NCI-H226 (cell line): ENCODE measurements at places on chromosomes 16 and 17.
A peak's percentile ranks its signal among the peaks of the same experiment; 100 is the strongest.

DNA sequence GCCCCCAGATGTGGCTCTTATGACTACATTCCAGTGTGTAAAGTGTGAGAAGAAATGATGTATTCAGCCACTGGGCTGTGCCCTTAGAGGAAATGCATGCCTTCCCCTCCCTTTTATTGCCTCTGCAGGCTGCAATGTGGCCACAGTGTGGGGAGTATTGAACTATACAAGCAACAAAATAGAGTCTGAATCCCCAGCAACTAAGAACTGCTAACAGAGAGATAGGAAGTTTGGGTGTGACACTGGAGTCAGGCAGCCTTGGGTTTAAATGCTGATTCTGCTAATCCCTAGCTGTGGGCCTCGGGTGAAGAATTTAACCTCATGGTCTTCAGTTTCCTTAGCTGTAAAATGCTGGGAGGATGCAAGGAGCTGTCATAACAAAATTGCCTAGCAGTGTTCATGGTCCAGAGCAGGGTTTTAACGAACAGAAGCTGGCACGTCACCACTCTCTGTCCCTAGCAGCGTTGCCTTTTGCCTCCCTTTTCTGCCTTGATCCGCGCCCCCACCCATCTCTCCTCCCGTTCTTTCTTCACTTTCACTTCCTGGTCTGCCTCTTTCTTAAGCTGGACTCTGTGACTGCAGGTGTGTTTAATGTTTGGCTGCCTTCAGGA lies 50.3 kb downstream of the KPNA2 start:
- no peak for DNase-seq

DNA sequence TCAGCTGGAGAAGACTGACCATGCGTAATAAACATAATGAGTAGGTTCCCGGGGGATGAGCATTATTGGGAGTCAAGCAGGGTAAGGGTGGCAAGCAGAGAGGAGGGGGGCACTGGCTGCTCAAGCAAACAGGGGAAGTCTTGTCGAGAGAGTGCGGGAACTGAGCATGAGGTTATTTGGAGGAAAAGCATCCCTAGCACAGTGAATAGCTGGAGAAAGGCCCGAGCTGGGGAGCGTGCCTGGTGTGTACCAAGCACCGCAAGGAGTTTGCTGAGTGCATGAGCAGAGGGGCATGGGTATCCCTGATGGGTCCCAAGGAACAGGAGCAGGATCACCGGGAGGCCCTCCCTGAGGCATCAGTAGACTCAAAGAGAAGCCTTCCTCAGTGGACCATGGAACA lies 17.2 kb downstream of the CYTH1 start:
- no peak for DNase-seq

DNA sequence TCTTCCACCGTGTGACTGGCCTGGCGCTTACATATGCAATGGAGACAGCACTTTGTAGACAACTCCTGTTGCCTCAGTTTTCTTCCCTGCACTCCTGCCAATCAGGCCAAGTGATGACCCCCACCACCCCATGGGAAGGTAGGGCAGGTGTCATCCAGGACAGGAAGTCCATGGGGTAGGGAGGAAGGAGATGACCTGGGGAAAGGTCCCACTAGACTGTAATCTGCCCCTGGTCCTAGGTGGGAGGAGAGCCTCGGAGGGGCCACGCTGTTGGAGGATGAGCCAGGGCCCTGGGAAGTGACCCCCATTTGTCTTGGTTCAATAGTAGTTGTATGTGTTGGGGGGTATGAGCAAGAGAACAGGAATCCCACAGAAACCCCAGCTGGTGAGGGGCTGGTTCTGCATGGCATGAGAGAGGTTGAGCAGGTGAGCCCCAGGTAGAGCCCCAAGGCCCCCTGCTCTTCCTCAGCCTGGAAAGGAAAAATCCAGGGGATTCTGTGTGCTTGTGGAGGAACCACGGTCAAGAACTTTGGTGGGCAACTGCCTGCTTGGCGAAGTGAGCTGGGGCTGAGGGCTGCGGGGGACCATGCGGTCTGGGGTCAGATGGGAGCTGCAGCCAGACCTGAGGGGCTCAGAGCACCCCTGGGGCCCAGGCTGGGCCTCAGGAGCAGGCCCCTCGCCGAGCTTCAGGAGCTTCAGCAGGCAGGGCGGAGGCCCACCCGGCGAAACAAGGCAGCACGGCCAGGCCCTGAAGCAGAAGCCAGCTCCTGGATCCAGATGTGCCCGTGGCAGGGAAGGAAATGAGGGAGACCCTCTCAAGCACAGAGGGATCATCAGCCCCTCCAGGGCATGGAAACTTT lies 50.7 kb downstream of the NT5M start:
- DNase-seq = no peak

- no peak for DNase-seq
Observed at GRCh38 chr17:27519550-27519949, 63.3 kb downstream of the KSR1 start.

GRCh38 chr17:76852843-76853242 lies 15.4 kb upstream of the MGAT5B start:
- DNase-seq = no peak

DNA sequence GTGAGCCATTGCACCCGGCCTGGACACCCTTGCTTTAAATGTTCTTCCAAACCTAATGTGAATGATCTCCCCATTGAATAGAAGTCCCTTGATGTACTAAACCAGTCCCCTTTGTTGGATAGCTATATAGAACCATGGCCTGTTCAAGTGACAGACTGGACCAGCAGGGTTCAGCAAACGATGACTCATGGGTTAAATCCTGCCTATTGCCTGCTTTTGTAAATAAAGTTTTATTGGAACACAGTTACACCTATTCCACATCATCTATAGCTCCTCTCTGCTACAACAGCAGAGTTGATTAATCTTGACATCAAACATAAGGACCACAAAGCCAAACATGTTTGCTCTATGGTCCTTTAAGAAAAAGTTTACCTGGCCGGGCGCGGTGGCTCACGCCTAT lies 56.1 kb downstream of the CRISPLD2 start:
- DNase-seq = no peak

GRCh38 chr16:4124535-4125294 lies 8.5 kb upstream of the ADCY9 start:
- no peak for DNase-seq

DNA sequence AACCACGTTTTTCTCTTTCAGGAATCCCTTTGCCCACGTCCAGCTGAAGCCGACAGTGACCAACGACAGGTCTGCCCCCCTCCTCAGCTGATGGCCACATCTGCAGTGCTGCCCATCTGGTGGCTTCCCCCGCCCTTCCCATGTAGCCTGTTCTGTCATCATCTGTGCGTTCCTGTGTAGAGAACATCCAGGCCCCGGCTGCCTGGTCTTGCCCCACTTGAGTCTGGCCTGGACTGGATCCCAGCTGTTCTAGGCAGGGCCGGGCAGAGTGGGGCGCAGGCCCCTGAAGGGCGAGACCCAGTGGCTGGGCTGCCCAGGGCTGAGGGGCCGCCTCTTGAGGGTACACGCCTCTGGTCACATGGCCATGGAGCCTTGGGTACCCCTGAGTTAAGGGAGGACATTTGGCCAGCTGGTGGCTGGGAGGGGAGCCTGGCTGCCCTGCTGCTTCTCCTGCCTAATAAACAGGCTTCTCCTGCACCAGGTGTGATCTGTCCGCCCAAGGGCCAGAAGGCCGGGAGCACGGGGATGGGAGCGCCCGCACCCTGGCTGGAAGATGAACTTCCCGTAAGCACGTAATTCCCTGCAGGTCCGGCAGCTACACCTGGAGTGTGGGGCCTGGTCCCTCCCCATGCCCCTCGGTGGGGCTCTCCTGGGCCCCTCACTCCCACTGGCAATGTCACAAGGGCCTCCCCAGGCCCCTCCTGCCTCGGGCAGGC lies 49.4 kb upstream of the PVALEF start:
- DNase-seq = no peak

GRCh38 chr17:77646046-77646430 lies 312.5 kb upstream of the TNRC6C start:
- DNase-seq = no peak

DNA sequence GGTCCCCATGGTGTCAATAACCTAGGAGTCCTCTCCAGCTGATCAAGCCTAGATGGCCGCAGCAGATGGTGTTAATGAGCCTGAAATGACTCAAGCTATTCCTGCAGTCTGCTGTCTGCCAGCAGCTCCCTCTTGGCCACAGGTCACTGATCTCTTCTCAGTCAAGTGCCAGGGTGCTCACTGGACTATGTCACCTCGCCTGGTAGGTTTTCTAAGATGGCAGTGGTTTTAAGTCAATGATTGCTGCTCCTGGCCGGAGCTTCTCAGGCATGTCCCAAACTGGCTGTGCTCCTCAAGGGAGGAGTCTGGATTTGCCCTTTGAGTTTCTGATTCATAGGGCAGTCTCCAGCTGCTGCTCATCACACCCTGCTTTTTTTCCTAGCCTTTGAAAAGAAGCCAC lies 58.6 kb upstream of the SHISA6 start:
- DNase-seq = no peak

DNA sequence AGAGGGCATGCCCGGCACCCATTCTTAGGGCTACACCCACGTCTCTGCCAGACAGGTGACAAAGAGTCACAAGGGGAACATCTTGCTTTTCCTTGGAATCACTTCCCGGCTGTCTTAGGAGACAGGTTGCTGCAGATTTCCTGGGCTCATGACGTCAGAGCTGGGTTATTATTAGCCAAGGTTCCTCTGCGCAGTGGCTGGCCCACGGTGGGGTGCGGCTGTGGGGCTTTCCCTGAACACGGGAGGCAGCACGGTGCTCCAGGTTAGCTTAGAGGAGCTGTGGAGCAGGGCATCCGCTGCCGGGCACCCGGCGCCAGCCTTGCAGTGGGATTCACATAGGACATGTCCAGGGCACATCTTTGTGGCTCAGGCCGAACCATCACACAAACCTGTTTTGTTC lies 118.0 kb upstream of the PLCG2 start:
- no peak for DNase-seq

DNA sequence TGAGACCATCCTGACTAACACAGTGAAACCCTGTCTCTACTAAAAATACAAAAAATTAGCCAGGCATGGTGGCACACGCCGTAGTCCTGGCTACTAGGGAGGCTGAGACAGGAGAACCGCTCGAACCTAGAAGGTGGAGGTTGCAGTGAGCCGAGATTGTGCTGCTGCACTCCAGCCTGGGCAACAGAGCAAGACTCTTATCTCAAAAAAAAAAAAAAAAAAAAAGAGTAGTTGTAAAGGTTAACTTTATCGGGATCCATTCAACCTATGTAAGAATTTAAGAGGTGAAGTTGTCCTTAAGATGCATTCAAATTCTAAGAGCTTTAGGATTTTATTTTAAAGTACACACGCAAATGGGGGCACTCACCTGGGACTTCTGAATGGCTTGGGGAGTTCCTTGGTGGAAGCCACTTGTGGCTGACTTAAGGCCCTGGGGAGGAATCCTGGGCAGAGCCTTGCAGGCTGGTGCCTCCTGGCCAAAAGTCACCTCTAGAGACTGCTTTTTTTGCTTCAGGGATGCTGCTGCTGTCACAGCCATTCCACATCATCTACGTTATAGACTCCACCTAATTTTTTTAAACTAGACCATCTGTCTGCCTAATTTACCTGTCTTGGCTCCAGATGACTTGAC lies 3.3 kb downstream of the CTCF start:
- DNase-seq = no peak

DNA sequence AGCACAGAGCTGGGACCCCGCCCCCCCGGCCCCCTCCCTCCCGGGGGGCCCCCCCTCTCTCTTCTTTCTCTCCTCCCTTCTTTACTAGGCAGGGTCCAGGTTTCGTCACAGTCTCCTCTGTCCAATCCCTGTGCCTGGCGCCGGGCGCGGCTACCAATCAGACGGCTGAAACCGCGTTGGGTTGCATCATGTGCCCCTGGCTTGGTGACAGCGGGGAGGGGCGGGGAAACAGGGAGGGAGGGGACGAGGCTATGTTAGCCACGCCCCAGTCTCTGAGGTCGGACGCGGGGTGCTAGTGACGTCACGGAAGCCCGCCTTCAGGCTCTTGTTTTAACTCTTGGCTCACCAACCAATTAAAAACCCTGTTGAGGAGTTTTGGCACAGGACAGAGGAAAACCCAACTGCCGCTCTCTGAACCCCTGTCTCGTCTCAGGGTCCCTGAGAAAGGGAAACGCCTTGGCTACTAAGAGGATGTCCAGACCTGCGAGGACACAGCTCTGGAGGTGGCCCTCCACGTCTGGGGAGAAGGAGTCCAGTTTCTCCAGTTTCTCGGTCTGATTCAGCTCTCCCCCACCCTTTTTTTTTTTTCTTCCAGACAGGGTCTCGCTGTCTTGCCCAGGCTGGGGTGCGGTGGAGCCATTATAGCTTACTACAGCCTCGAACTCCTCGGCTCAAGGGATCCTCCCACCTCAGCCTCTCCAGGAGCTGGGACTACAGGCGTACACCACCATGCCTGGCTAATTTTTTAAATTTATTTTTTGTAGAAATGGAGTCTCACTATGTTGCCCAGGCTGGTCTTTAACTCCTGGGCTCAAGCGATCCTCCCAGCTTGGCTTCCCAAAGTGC lies 441 bp upstream of the PLEKHH3 start:
- DNase-seq = peak; percentile 96

- peak; percentile 89 for DNase-seq
Observed at GRCh38 chr16:70589998-70590471, 56.3 kb upstream of the IL34 start.

- no peak for DNase-seq
Observed at GRCh38 chr17:78044280-78044835, 84.2 kb downstream of the TMC6 start.

GRCh38 chr16:22423716-22424115 lies 49.3 kb upstream of the CDR2 start:
- no peak for DNase-seq

DNA sequence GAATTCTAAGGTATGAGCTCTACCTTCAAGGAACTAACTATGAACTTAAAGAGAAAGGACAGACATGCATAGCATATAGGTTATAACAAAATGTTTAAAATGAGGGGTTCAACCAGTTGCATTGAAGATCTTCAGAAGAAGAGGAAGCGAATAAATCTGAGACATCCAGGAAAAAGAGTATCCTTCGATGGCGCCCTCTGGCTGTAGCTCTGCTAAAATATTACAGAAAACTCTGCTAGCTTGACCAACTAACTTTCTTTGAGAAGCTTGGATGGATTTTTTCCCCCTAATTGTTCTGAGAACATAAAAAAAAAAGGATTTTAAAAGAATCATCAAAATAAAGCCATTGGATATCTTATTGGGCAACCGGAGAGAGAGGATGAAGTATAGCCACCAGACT lies 659.9 kb upstream of the SOX9 start:
- no peak for DNase-seq

GRCh38 chr17:63579633-63580032 lies 21.1 kb upstream of the TACO1 start:
- no peak for DNase-seq

- no peak for DNase-seq
Observed at GRCh38 chr16:50690177-50690576, 3.2 kb upstream of the NOD2 start.

GRCh38 chr16:67709050-67709449 lies 10.1 kb downstream of the GFOD2 start:
- no peak for DNase-seq

GRCh38 chr17:1385861-1386260 lies 14.2 kb downstream of the YWHAE start:
- no peak for DNase-seq

- no peak for DNase-seq
Observed at GRCh38 chr16:2205967-2206313, 686 bp downstream of the MLST8 start.
